Activated CD4-positive, alpha-beta T cell treated with anti-CD3 and anti-CD28 coated beads, Interleukin-2, amount 50 U/mL, for 4 hours (primary cell): ENCODE measurements at places on chromosomes 1 and 21.

- no peak for DNase-seq
These were observed 14.0 kb upstream of the LORICRIN start for GRCh38 chr1:153245466-153245865.

DNA sequence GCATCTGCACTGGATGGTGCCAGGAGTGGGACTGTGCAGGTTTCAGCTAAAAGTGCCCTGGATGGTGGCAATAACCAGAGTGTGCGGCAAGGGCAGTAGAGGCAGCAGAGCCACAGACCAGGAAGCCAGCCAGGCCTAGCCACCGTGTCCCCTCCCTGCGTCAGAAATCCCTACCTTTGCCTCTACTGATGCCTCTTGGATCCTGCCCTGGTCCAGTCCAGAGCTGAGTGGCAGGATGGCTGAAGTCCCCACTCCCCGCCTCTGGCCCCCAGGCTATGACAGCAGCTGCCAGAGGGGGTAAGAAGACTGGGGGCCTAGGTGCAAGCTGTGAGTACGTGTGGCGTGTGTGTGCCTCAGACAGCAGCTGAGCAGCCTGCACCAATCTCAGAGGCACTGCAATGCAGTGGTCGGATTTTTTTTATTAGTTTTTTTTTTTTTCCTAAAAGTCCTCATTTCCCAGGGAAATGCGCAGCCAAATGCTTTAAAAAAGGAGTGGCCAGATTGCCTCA lies 51.9 kb downstream of the SYT2 start:
- no peak for DNase-seq

DNA sequence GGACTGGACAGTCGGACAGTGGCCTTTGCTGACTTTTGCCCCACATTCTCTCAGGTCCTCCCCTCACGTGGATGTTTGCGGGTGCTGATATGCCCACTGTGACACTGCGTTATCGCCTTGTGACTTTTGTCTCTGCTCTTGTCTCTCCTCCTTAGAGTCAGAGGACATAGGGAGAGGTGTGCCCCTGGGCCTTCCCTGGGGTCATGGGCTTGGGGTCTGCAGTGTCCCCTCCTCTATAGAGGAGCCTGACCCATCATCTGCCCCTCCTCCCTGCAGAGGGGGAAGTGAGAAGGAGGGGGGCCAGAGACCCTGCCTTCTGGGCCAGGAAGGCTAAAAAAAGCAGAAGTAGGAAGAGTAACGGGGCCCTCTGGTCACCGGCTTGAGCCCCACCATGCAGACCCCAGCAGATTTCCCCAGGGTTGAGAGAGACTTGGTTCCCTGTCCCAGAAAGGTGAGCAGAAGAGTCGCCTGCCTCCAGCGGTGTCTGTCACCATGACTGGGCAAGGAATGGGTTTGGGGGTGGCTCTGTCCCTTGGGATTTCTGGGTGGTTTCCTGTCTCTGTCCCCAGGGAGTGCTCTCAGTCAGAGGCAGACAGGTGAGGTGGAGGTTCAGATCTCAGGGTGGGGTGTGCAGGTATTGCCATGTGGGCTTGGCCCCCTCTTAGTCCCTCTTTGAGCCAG lies 13.3 kb downstream of the RPS6KA1 start:
- no peak for DNase-seq

GRCh38 chr21:44477712-44478111 lies 22.4 kb downstream of the LRRC3 start:
- no peak for DNase-seq

DNA sequence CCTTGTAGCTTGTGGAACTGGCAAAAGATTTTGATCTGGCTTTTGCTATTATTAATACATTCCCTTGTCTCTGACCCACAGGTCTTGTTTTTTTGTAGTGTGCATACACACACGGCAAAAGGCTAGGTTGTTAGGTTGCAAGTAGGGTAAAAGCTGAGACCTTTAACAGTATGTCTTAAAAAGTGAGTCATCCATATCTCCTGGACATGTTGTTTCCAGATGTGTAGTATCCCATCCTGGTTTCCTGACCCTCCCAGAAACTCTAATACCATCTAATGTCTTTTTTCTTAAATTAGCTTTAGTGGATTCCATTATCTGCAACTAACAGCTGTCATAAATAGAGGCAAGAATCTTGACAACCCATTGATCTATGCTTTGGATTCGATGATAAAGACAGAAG lies 14.7 kb downstream of the OVGP1 start:
- DNase-seq: no peak

DNA sequence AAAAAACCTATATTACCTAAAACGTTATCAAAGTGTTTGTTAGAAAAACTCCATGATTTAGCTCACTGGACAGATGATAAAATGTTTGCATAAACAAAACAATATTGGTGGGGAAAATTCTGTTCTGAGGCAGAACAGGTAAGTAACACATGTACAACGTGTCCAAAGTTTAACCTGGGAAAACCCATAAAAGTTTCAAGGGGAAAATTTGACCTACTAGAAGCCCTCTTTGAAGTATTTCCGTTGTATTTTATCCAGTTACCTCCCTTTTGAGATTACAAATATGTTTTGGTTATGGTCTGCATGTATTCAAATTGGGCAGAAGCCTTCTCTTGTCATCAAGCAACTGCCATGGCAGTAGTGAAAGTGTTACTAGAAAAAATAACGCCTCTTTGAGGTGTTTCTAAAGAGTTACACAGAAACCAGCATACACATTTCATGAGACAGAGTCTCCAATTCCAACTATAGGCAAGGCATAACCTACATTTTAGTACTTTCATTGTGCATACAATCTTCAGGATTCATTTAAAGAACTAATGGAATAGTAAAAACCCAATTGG lies 58.0 kb upstream of the PDC start:
- DNase-seq: no peak

- no peak for DNase-seq
These were observed 1.8 kb upstream of the CERS2 start for GRCh38 chr1:150976401-150976821.

- no peak for DNase-seq
These were observed 34.0 kb upstream of the BACE2 start for GRCh38 chr21:41133874-41134522.

GRCh38 chr1:109923946-109924275 lies 13.3 kb downstream of the CSF1 start:
- no peak for DNase-seq

DNA sequence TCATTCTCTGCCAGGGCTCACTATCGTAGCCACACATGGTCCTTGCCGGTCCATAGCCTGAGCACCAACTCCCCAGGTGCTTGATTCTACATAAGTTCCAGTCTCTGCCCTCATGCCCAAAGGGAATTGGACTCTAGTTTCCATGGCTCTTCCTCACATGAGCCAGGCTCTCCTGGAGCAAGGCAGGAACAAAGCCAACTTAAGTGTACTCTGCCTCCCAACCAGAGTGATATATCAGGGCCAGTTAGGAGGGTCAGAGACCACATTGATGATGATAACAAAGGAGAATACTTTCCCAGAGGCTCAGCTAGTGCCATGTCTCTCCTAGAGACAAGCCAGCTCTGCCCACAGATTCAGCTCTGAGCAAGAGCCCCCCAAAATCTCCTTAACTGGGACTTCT lies 70.9 kb downstream of the ERI3 start:
- no peak for DNase-seq

- no peak for DNase-seq
These were observed 24.8 kb upstream of the SERTAD4 start for GRCh38 chr1:210207597-210208450.

DNA sequence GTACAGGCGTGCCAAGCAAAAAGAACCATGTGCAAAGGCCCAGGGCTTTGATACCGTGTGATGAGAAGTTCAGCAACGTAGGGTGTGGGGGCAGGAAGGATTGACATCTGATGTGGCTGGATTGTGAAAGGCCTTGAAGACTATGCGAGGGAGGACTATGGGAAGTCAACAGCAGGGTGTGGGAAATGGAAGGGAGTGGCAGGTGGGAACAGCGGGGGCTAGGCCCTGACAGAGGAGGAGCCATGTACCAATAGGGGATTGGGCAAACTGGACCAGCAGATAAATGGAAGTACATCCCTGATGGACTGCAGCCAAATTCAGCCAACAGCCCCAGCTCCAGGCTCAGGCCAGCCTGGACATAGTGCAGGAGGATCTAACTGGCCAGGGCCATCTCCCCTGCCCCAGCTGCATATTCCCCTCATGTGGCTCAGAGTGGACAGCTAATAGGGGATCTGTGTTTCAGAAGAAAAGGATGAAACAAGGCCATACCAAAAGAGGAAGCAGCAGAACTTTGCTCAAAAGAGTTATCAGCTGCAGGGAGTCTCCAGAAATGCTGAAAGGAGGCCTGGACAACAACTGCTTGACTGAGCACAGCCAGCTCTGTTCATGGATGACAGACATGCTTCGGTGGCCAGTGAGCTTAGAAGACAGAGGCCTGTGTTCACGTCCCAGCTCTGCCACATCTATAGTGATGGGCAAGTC lies 140.2 kb upstream of the SGIP1 start:
- no peak for DNase-seq

- DNase-seq: no peak
These were observed 66.6 kb downstream of the FAF1 start for GRCh38 chr1:50893466-50893865.

DNA sequence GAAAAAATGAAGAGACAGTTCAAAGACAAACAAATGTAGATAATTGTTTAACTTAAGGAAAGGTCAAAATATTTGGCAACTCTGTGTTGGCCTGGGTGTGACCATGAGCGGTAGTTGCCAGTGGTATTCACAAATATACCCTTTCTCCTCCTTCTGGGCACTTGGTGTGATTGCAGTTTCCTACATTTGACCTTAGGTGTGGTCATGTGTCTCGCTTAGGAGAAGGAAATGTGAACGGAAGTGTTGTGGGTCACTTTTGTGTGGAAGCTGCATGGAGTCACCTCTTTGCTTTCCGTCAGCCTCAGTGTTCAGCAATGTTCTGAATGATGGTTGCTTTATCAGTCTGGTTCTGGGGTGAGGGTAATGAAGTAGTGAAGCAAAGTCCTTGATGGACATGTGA lies 3.4 kb upstream of the PCSK9 start:
- DNase-seq: no peak

- DNase-seq: no peak
These were observed 683 bp upstream of the ZNF436 start for GRCh38 chr1:23370330-23370708.

GRCh38 chr1:146035048-146035423 lies 13.5 kb upstream of the HJV start:
- DNase-seq: no peak

GRCh38 chr1:154225370-154225769 lies 4.6 kb downstream of the UBAP2L start:
- DNase-seq: no peak

GRCh38 chr21:29801122-29801521 lies 138.7 kb downstream of the GRIK1 start:
- DNase-seq: no peak

GRCh38 chr1:19442154-19443096 lies 42.9 kb downstream of the CAPZB start:
- DNase-seq: no peak

- DNase-seq: no peak
These were observed 45.3 kb downstream of the ZSCAN20 start for GRCh38 chr1:33517596-33518250.

DNA sequence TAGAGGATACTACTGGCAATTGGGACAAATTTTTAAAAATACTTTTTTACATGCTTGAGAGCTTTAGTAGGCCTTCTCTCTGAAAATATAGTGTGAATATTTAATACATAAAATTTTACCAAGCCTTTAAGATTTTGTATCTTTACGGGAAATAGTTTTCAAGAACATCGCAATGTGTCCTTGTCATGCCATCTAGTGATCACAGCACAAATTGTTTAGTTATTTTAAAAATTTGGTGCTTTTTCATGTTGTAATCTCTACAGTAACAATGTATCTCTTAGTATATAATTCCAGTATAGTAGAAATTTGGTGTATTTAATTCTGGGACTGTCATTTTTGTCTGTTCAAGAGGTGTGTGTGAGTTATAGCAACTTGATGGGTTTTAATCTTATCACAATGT lies 6.7 kb downstream of the CDC7 start:
- no peak for DNase-seq

GRCh38 chr1:15022048-15022447 lies 131.5 kb upstream of the TMEM51 start:
- no peak for DNase-seq

DNA sequence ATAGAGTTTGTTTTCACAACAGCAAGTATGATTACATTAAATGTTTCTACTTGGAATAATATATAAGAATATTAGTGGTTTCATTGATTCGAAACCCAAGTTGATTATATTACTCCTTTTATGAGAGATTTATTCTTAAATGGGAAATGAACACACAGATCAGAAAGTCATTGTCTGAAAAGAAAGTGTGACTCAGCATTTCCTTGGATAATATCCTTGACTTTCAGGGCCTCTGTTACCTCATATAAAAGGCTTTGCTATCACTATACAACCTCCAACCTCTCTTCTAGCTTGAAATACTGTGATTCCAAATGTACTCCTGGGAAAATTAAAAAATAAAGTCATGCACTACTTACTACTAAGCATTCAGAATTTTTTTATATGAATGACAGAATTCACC lies 295.3 kb upstream of the LYPLAL1 start:
- no peak for DNase-seq

DNA sequence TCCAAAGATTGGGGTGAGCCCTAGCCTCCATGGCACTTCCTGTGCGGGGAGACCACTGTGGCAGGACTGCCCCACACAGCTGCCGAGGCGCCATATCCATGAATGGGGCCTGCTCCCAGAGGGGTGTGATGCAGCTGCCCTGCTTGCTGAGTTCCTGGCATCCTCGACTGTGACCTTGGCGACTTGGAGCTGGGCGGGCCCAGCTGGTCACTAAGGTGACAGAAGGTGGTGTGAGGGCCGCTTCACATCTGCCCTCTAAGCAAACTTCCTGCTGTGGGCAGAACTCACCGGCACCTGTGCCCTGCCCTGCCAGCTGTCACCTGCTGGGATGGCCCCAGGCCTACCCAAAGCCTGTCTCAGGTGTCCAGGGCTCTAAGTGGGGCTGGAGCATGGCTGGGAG lies 9.0 kb downstream of the TMEM61 start:
- DNase-seq: no peak

DNA sequence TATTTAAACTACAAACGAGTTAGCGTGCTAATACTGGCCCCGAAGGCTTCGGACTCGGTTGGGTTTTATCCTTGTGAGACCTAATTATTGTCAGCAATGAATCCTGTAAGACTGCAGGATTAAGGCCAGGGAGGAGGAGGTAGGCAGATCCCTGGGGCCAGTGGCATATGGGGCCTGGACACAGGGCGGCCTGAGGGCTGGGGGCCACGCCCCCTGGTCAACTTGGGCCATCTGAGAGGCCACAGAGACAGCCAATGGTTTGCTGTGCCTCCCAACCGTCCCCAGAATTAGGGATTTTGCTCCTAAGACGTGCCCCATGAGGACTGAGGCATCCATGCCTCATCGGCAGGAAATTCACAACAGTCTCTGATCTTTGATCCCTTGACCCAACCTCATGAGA lies 31.1 kb upstream of the DISP3 start:
- DNase-seq: no peak

DNA sequence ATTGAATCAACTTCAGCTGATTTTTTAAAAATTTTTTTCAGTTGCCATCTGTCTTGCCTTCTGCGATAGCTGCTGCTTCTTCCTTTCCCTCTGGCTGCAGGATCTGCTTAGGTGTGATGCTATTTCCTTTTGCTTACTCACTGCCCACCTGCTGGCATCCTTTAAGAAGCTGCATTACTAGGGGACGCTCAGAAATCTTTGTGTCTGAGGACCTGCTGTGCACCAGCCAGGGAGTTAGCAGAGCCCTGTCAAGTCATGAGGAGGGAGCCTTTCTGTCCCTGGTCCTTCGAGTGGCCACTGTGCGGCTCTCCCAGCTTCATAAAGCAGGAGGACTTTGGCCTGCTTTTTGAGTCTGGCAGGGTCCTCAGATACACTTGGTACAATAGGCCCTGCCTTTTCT lies 327.8 kb downstream of the USH2A start:
- no peak for DNase-seq

GRCh38 chr21:34933609-34934335 lies 115.3 kb downstream of the RUNX1 start:
- no peak for DNase-seq

- DNase-seq: no peak
These were observed 19.5 kb downstream of the FAAH start for GRCh38 chr1:46413596-46413985.
